Nephron progenitor cell (in vitro differentiated cells): ENCODE measurements at places on chromosomes 11 and 22.

GRCh38 chr22:36419912-36420882 is 32.4 kb upstream of the MYH9 start:
- no peak for DNase-seq

DNA sequence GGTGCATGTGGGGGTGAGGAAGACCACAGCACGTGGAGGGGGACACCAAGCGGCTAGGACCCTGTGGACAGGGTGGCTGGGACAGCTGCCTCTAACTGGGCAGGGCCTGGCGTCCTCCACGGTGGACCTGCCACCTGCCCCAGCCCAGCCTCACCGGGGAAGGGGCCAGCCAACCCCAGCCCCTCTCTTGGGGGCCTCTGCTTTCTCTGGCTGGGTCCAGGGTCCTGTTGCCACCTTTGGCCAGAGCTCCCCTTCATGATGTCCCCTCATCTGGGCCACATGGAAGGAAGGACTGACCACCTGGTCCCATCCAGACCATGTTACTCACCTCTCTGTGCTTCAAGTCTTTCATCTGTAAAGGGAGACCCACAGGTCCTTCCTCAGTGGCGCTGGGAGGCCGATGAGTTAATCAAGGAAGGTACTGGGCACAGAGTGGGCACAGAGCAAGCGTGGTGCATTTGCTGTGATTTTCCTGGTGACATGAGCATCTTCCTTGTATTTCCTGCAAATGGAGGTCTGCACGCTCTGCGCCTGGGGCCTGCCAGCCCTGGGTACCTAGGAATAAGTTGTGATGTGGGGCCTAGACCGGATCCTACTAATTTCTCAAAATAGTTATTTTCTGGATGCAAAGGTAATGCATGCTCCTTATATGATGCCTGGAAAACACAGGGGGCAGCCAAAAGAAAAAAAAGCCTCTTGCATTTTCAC is 538.4 kb downstream of the TBC1D22A start:
- DNase-seq: no peak

DNA sequence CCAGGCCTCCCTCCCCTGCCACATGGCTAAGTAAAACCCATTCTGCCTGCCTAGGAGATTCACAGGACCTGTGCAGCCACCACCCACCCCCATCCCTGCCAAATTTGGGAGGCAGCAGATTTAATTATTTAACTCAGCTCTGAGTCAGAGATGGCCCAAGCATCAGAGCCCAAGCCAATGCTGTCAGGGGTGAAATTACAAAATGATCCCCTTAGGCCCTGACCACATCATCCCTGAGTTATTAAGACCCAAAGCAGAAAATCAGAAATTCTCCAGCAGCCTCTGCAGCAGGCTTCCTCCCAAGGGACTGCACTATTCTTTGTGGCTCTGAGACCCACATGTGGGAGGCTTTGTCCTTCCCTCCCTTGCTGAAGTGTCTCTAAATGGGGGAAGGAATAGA is 52.8 kb upstream of the RRAS2 start:
- DNase-seq: no peak

DNA sequence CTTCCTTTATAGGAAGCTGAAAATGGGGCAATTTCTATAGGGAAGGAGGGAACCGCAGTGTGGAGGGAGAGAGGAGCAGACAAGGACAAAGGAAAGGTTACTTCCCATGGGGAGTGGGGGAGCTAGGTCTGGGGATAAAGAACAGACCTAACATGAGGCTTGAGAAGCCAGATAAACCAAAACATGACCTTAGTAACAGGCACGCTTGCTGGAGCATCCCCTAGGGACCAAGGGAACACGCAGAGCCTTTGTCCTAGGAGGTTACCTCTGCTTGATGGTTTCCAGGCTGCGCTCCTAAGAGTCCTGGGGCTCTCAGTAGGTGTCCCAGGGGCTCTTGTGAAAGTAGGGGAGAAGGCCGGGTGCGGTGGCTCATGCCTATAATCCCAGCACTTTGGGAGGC is 271.4 kb upstream of the NCAM1 start:
- DNase-seq: no peak

DNA sequence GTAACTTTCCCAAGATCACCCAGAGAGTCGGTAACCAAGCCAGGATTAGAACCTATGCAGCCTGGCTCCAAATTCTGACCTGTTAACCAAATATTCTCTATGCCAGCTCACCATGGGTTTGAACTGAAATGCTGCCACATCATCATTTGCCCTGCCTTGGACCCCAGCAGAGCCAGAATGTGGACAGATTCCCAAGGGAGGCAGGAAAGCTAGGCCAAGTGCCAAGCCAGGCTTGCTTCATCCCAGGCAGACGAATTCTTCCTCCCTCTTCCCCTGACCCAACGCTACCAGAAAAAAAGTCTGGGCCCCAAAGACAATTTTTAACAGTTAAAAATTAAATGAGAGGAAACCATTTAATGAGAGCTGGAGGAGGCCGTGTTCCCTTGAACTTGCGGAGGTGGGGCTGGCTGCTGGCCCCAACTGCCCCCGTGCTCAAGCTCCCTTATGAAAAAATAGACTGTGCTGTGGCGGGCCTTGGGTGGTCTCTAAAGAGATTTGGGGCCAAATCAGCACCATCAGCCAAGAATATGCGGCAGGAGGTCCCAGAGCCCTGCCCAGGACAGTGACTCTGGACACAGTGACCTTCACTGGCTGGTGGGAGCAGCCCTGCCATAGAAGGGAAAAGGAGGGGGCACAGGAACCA is 184.1 kb upstream of the SYT13 start:
- DNase-seq: no peak

- no peak for DNase-seq
These were observed 63.8 kb downstream of the SC5D start for GRCh38 chr11:121356357-121356756.

DNA sequence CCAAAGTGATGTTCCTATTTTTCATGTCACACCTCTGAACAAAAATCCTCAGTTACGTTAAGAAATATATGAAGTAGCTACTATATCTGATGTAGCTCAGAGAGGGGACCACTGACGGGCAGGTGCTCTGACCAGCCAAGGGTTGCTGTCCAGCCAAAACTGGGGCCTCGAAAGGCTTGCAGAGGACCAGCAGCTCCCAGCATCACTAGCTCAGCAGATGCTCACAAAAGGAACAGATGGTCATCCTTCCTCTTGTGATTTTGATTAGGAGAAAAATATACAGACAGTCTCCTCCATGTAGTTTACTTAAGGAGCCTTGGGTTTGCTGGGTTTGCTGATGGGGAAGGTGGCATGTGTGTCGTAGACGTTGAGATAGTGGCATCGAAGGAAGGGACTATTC is 374.6 kb upstream of the B3GAT1 start:
- no peak for DNase-seq

DNA sequence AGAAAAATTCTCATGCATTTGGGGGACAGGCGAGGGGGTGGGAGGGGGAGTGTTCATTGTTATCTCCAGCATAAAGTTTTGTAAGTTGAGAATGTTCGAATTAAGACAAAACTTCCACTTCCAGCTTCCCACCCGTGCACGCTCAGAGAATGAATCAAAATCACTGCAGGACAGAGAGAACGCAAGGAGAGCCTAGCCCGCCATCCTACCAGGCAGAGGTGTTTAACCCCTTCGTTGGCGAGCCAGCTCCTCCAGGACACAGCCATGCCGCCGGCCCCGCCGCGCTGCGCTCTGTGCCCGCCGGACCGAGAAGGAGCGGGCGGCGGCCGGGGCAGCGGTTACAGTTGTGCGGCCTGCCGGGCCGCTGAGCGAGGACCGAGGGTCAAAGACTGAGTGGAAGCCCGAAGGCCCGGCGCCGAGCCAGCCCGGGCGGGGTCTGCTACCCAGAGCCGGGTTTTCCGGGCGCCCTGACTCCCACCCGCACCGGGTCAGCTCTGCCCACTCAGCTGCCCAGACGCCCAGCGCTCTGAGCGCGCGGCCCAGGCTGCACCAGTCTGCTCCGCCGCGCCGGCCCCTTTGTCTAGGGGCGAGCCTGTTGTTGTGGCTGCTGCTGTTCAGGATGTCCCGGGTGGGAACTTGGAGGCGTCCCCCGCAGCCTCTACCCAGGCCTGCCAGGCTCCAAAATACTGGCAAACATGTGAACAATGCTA is at the start of gene NOX4:
Gene NOX4, minus strand, starts transcription at position 395 of the 710 bp plus-strand sequence. Its CDS starts 129 bp downstream, at position 266.
- DNase-seq: peak; percentile 74

DNA sequence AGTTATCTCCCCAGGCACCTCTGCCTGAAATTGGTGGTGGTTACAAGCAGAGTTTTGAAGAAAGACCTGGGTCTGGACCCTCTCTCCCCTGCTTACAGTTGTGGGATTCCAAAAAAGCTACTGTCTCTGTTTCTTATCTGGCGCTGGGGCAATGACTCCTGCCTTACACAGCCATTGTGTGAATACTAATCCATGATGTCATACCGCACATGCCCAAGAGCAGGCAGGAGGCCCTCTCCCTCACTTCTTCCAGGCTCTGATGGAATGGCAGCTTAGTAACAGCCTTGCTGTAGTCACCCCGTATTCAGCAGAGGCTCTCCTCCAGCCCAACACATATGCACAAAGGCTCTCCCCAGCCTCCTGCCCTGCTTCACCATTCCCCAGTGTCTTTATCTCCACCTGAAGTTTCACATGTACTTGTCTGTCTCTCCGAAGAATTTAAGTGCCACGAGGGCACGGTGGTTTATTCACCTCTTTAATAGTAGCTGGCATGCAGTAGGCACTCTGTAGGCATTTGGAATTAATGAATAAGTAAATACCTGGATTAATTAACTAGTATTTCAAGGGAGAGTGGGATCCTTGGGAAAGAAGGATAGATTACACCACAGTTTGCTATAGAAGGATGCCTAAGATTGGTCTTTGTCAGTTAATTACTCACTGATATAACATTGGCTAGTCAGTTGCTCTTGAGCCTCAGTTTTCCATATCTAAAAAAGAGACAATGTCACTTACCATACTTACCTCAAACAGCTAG is 165.6 kb downstream of the ETS1 start:
- no peak for DNase-seq

DNA sequence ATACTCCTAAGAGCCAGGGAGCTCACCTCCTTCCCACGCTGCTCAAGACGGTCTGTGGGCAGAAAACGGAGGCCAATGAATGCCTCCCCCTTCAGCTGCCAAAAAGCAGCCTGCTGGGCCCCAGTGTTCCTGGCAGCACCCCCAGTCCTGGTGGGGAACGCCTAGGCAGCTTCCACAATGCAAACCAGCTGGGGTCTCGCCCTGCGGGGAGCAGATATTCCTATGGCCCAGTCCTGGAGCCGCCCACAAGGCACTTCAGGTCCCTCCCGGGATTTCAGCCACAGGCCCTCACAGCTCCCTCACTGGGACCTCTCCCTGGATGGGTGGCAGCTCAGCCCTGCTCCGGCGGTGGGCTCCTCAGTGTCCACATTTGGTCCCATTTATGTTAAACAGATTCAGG is 29.2 kb downstream of the A4GALT start:
- DNase-seq: no peak

GRCh38 chr11:66901964-66902390 is 45.1 kb downstream of the LRFN4 start:
- DNase-seq: no peak

DNA sequence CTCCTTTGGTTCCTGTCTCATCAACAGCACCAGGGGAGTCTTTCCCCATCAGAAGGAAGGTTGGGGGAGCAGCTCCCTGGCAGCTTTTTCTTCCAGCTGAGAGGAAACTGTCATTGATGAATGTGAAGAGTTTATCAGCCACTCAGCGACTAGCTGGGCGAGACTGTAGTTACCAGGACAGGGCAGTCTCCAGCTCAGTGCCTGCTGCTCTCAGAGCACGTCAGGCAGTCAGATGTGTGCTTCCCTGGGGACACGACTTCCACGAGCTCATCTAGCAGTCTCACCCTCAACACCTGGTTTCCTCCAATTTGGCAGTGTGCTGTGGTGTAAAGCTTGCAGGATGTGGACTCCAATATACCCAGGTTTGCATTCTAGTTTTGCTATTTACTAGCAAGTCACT is 12.5 kb upstream of the C1QTNF4 start:
- DNase-seq: peak; percentile 33

- DNase-seq: no peak
These were observed 115.6 kb upstream of the B3GAT1 start for GRCh38 chr11:134527382-134528243.

- no peak for DNase-seq
These were observed 46.8 kb downstream of the NNMT start for GRCh38 chr11:114343020-114343419.

GRCh38 chr11:76598426-76598839 is 72.1 kb downstream of the LRRC32 start:
- peak; percentile 47 for DNase-seq

DNA sequence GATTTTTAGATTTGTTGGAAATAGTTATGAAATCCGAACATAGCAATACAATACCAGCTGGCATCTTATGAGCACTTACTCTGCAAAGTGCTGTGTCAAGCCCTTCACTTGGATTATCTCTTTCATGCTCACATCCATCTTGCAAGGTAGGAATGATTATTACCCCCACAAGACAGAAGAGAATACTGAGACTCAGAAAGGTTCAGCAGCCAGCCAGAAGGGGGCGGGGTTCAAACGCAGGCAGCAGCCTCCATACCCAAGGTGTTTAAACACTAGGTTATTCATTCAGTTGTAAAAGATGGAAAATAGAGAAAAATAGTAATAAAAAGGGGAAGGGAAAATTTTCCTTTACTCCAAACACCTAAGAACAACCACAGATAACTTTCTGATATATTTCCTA is 158.5 kb downstream of the CCDC34 start:
- DNase-seq: peak; percentile 18

DNA sequence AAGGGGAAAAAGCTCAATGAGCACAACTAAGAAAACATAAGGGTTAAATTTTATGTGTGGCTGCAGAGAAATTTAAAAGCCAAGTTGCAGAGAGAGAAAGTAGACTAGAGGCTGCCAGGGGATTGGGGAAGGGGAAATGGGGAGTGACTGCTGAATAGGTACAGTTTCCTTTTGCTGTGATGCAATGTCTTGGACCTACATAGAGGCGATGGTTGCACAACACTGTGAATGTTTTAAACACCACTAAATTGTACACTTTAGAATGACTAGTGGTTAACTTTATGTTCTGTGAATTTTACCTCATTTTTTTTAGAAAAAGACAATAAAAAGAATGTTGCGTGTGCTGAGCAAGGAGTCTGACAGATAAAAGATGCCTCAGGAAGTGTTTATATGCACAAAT is 36.5 kb downstream of the TENM4 start:
- no peak for DNase-seq

DNA sequence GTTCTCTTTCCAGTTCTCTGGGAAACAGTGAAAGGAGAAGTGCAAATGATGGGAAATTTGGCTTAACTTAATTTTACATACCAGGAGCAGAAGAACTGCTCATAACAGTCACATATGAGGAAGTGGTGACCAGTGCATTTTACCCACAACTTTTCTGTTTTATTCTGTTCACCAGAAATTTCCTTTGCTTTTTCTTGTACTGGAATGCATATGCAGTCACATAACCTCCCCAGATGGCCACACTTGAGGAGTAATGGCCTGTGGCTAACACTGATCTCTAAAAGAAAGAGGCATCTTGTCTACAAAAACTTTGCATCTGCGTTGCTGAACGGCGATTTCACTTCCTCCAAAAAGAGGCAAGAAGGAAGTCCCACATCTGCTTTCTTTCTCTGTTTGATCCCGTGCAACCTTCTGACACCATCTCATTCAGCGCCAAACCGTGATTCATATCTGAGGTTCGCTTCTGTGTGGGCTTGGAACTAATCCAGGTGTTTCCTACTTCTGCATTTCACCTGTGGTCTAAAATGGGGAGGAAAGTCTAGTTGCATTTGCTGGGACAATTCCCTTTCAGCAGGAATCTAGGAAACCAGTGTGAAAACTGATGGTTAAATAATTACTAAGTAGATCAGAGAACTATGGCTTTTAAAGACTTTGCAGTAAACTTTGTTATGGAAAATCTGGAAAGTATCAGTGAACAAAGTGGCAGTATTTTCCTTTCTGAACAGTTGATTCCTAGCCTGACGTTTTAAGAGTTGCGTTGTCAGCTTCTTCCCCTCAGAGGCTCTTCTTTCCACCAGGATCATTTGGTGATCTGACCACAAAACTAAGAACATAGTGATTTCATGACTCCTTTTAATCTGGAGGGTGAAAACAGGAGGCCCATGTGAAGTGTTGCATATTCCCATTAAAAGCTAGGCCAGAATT is 4.2 kb upstream of the MPEG1 start:
- DNase-seq: no peak
